SW 1271 (cell line): ENCODE measurements at places on chromosomes 13 and 19.

- DNase-seq: no peak
These were observed 53.2 kb upstream of the SHKBP1 start for GRCh38 chr19:40523322-40524047.

GRCh38 chr19:39768786-39769185 is 9.9 kb upstream of the LEUTX start:
- DNase-seq: no peak

DNA sequence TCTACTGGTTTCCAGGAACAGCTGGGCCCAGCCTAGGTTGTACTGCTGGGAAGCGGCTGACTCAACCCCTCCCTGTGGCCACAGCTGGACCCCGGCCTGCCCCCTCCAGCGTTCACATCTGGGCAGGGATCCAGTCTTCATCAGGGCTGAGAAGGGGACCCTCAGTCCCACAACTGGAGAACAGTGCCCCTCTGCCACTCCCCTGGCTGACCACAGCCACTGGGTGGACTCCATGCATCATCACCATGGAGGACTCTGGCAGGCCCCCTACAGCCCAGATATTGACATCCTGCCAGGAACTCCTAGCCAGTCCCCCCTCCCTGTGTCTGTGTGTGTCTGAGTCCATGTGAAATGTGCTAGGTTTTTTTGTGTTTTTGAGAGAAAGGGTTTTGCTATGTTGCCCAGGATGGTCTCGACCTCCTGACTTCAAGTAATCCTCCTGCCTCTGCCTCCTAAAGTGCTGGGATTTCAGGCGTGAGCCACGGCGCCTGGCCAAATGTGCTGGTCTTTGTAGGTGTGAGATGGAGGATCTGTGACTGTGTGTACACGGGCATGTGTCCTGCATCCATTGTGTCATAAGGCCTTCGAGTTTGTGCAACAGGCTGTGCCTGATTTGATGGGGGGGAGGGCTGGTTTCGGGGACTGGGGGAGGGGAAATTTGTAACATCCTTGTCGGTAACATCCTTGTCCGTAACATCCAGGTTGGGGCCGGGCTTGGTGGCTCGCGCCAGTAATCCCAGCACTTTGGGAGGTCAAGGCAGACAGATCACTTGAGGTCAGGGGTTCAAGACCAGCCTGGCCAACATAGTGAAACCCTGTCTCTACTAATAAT is 4.0 kb upstream of the HOOK2 start:
- DNase-seq: peak; percentile 38

GRCh38 chr19:27779954-27780353 is 1433.0 kb downstream of the UQCRFS1 start:
- DNase-seq: no peak

DNA sequence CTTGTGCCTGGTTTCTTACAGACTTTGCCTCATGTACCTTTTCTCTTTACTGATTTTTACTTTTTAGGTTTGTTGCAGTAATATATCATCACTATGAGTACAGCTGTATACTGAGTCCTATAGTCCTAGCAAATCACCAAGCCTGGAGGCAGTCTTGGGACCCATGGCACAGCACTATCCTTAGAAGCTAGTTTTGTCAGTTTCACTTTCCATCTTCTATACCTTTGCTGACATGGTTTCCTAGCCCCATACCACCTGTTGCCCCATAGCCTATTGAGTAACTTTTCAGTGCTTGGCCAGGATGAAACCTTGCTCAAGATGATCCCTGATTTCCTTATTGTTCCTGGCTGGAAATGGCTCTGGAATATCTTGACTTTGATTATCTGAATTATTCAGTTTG is 826.4 kb downstream of the GPC5 start:
- no peak for DNase-seq

DNA sequence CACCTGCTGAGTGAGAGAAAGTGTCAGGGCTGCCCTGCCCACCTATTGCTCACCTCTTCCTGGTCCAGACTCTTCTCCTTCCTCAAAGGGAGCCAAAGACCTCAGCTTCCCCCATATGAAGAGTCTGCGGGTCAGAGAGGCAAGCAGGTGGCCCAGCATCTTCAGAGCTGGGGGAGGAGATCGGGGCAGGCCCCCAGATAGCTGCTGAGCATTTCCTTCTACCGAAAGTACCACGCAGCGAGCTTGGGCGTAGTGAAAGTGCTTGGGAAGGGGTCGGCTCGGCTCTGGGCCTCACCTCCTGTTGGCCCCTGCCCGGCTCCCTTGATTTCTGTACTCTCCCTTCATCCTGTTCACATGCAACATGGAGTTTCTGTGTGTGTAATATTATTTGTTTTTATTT is 12.2 kb upstream of the ZNF536 start:
- no peak for DNase-seq

DNA sequence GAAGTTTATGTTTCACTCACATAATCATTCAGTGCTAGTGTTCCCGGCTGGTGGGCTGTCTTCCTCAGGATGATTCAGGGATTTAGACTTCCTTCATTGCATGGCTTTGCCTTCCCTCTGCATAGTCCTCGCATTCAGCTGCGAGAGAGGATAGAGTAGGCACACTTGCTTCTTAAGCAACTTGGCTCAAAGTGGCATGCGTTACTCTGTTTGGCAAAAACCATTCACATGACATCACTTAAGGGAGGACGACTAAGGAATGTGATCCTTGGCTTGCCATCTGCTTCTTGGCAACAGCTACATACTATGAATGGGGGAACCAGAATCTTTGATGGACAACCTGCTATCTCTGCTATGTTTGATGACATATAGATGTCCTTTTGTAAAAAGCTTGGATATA is 359.3 kb downstream of the TDRD3 start:
- no peak for DNase-seq

DNA sequence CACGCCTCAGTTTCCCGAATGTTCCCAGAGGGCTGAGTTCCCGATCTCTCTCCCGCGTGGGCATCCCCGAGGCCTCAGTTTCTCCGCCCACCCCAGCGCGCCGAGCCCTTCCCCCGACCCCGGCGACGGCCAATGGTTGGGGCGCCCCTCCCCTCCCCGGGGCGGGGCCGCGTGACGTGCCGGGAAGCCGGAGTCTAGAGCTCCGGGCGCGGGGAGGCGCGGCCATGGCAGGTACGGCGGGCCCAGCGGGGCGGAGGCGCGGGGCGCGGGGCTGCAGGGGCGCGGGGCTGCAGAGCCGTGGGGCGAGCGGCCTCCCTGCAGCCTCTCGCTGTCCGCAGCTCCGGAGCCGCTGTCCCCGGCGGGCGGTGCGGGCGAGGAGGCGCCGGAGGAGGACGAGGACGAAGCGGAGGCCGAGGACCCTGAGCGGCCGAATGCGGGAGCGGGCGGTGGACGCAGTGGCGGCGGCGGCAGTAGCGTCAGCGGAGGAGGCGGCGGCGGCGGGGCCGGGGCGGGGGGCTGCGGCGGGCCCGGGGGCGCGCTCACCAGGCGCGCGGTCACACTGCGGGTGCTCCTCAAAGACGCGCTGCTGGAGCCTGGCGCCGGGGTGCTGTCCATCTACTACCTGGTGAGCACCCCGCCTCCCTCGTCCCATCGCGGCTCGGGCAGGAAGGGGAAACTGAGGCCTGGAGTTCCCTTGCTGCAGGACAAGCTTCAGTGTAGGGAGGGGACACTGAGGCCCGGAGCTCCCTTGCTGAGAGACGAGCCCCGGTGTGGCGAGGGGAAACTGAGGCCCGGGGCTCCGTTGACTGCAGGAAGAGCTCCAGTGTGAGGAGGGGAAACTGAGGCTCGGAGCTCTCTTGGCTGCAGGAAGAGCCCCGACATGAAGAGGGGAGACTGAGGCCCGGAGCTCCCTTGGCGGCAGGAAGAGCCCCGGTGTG is at the start of gene MPND:
TSS of gene MPND (plus strand) at position 193 of the 938 bp plus-strand sequence. CDS start at position 225, 32 bp downstream.
- peak; percentile 66 for DNase-seq

- DNase-seq: no peak
These were observed 1068.1 kb upstream of the PCDH20 start for GRCh38 chr13:62483774-62484173.

GRCh38 chr13:96100457-96101220 is 10.7 kb downstream of the HS6ST3 start:
- DNase-seq: no peak
